ENCODE measurements at places on chromosomes 2 and 18. TPM values are rescaled to one million over a fixed set of nuclear protein-coding genes. Genes with fewer than 3 reads are reported as not detected.

Gene AUP1
- 114 TPM for total RNA-seq

Gene TRIM54
- total RNA-seq: 2.2 TPM

DNA sequence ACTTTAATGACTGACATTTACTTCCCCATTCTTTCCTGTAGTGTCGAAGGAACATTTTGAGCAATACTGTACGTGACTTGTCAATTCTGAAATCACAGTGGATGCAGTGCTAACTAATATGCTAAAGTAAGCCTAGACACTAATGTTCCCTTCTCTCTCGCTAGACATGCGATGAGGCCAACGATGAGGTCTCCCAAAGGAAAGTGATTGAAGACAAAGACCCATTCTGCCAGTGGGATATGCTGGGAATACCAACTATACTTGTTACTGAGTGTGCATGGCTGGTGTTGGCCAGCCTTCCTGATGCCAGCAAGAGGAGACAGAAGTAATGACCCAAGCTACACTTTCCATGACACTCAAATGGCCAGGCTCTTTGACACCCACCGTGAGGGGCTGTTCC is 2.5 kb upstream of the SERPINE2 start:
- no peaks in the 10 kb centered on the region for H3K36me3 ChIP-seq
- DNase-seq: no peak
- no peak overlapping the region for H3K4me3 ChIP-seq
- H3K4me1 ChIP-seq: peaks cover 38% of the 10 kb centered on the region

DNA sequence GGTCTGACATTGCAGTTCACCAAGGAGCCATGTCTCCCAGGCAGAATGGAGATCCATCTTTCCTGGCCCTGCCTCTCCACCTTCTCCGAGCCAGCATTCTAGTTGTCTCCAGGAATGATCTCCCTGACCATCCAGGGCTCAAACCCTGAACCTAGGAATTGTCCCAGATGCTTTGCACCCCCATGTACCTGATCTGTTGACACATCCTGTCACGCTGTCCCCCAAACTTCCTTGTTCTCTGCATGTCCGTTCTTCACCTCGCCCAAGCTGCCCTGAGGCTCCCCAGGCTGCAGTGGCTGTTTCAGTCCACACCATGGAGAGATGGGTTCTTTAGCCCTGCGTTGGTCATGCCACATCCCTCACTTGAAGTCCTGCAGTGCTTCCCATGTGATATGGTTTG is 7.0 kb upstream of the MBP start:
- H3K27me3 ChIP-seq: peaks cover under 1% of the 10 kb centered on the region
- H3K36me3 ChIP-seq: no peaks in the 10 kb centered on the region
- no peak overlapping the region for H3K27ac ChIP-seq
- H3K4me1 ChIP-seq: no peaks in the 10 kb centered on the region
- DNase-seq: no peak
- no peak overlapping the region for H3K4me3 ChIP-seq

GRCh38 chr18:59988098-59988706 is 88.4 kb downstream of the PMAIP1 start:
- H3K4me1 ChIP-seq: no peaks in the 10 kb centered on the region
- DNase-seq: peak; percentile 51
- H3K27ac ChIP-seq: no peak overlapping the region
- H3K4me3 ChIP-seq: no peak overlapping the region
- no peaks in the 10 kb centered on the region for H3K36me3 ChIP-seq
- no peaks in the 10 kb centered on the region for H3K27me3 ChIP-seq

GRCh38 chr18:73848656-73849055 is 299.0 kb downstream of the FBXO15 start:
- no peak overlapping the region for H3K4me3 ChIP-seq
- H3K27ac ChIP-seq: no peak overlapping the region

GRCh38 chr2:136327162-136327852 is 209.4 kb upstream of the CXCR4 start:
- H3K27me3 ChIP-seq: no peaks in the 10 kb centered on the region
- no peaks in the 10 kb centered on the region for H3K4me1 ChIP-seq
- H3K27ac ChIP-seq: no peak overlapping the region
- DNase-seq: peak; percentile 29
- H3K4me3 ChIP-seq: no peak overlapping the region

Gene CRYBA2
- total RNA-seq: 1.3 TPM

All from A673 (cell line).